ENCODE measurements at places on chromosomes 4 and X. TPM values are rescaled to one million over a fixed set of nuclear protein-coding genes. Genes with fewer than 3 reads are reported as not detected.

Gene NXF3
- total RNA-seq: not detected

GRCh38 chr4:139441029-139441428, 12.9 kb upstream of the RAB33B start:
- H3K4me3 ChIP-seq: no peak overlapping the region
- H3K4me1 ChIP-seq: no peaks in the 10 kb centered on the region
- no peak for DNase-seq
- no peaks in the 10 kb centered on the region for H3K27me3 ChIP-seq

Gene LAP3
- 46.6 TPM for total RNA-seq

DNA sequence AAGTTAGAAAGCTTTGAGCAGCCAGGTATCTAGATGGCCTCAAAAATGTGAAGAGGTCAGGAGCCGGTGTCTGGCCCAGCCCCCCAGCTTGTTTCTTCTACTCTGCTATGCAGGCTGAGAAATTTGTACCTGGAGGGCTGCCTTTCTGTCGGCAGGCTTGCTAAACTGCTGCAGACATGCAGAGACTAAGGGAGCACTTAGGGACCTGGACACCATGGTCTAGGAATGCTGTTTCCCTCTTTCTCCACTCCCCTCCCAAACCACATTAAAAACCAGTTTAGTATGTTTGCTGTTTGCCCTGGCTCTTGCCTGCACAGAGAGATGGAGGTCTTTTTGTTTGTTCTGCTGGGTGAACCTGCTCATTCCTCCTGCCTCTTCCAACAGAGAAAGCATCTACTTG, 157.1 kb upstream of the DGKK start:
- peaks cover 25% of the 10 kb centered on the region for H3K4me1 ChIP-seq
- DNase-seq: no peak
- peaks cover 3% of the 10 kb centered on the region for H3K36me3 ChIP-seq
- no peak overlapping the region for H3K27ac ChIP-seq

DNA sequence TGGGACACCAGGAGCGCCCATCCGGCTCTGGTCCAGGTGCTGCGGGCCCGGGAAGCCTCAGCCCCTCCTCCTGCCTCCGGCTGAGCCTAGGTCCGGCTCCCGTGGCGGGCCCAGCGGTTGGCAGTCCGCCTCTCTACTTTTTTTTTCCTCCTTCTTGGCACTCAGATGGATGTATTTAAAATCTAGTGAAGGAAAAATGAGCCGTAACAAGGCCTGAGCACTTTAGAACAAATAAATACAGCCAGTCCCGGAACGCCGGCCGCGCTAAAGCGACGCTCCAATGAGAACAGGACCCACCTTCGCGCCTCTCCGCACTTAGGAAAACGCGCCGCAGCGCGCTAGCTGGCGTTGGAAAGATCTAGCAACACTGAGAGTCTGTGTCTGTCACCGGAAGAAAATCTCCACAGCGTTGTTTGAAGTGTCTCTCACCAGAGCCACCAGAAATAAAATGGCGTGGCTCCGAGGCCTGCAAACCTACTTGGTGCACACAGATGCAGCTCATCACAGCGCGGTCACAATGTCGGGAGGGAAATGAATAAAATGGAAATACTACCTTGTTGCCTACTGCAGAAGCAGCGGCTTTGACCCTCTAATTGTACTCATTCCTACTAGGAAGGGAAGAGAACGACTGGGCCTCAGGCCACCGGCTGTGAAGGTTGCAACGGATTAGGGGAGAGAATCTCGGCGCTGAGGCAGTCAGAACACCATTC, 4.7 kb downstream of the NEUROG2 start:
- peaks cover 46% of the 10 kb centered on the region for H3K4me1 ChIP-seq
- H3K27me3 ChIP-seq: peaks cover 100% of the 10 kb centered on the region
- H3K4me3 ChIP-seq: peak overlapping the region; percentile 67
- DNase-seq: peak; percentile 42
- H3K27ac ChIP-seq: no peak overlapping the region

Gene BTC
- total RNA-seq: 0.07 TPM

Gene MAGIX
- total RNA-seq: 1.2 TPM

DNA sequence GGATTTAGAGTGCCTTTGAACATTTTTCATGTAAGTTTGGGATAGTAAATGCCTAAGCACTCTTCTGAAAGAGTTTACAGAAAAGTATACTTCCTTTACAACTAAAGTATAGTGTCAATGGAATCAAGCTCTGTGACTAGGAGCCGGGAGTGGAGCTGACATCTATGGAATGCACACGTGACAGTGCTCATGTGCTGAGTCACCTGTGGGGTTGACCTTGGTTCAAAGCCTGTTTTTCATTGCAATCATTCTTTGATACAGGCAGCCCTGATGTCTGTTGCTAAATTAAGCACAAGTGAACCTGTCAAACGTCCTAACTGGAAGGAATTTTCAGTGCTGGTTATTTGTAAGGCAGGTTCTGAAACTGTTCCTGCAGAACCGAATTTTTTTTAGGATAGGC, 82.5 kb downstream of the GPAT3 start:
- no peak overlapping the region for H3K27ac ChIP-seq
- H3K36me3 ChIP-seq: peaks cover 44% of the 10 kb centered on the region
- peaks cover 11% of the 10 kb centered on the region for H3K27me3 ChIP-seq
- peaks cover 28% of the 10 kb centered on the region for H3K4me1 ChIP-seq

GRCh38 chrX:40893251-40893910, 158.0 kb upstream of the MED14 start:
- H3K36me3 ChIP-seq: peaks cover 14% of the 10 kb centered on the region
- H3K27ac ChIP-seq: no peak overlapping the region
- no peaks in the 10 kb centered on the region for H3K27me3 ChIP-seq
- H3K4me3 ChIP-seq: no peak overlapping the region
- no peak for DNase-seq

Data from WTC11 (cell line).